ENCODE measurements at places on chromosomes 3 and 15.

- no peak for DNase-seq
These were observed 427.5 kb downstream of the TUSC7 start for GRCh38 chr3:117137065-117137464.

GRCh38 chr3:169394316-169394715 is 269.2 kb downstream of the MECOM start:
- DNase-seq, result no peak

- DNase-seq, result no peak
These were observed 122.0 kb upstream of the MELTF start for GRCh38 chr3:197151580-197151979.

DNA sequence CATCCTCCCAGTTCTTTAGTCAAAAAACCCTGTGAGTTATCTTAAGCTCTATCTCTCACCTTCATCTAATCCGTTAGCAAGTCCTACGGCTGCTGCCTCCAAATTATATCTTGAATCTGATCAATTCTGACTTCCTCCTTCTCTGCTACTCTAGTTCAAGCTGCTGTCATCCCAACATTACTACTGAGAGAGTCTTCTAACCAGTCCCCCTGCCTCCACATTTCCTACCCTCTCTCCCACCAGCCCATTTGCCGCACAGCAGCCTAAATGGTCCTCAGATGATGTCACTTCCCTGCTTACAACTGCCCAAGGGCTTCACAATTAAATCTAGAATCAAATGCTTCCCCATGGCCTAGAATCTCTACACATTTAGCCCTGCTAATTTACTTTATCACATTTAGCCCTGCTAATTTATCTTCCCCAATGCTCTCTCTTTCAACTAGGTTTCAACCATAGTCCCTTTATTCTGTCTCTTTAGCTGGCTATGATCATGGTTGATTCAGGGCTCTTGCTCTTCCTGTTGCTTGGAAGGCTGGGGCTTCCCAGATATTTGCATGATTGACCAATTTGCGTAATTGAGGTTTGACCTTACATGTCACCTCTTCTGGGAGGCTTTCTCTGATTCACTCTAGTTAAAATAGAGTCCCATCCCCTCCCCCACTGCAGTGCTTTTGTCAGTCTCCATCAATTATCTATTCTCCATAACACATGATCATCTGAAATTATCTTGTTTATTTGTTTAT is 11.0 kb upstream of the ARL14 start:
- DNase-seq, result no peak

- no peak for DNase-seq
These were observed 68.7 kb upstream of the LIMD1 start for GRCh38 chr3:45525920-45526203.

DNA sequence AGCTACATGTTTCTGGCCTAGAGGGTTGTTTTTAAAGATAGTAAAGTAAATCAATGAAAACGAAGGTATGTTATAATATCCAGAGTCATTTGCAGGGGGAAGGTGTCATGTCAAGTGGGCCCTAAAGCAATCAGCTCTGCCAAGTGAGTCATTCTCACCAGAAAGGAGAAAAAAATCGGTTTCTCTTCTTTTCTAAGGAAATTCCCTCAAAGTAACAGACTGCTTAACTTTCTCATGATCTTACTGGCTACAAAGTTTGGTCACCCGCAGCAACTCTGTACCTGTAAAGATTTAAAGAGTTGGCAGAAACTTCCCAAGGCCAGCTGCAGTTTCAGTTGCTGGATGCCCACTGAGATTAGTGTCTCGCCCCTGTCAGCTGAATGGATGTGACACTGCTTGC is 5.5 kb upstream of the FSIP1 start:
- no peak for DNase-seq
